HuH-7.5 (cell line): ENCODE measurements at places on chromosomes 2 and 18.
A peak's percentile ranks its signal among the peaks of the same experiment; 100 is the strongest.

DNA sequence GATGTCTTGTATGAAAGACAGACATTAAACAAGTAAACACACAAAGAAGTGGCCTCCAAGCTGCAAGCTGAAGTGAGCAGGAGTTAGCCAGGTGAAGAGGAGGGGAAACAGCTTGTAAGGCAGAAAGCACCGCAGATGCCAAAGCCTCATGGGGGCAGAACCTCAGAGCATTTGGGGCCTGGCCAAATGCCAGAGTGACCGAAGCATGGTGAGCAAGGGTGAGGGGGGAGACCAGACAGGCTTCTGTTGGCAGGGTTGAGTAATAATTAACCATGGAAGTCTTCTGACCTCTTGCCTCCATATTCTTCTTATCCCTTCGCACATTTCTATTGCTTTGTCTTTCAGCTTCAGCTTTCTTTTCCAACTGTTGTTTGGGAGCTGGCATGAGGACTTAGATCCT, 5.6 kb downstream of the QPCT start:
- DNase-seq, result peak; percentile 49

GRCh38 chr2:332592-332991, 44.7 kb upstream of the ALKAL2 start:
- DNase-seq, result no peak

- no peak for DNase-seq
Measured at GRCh38 chr18:76980663-76981395, 151.8 kb downstream of the MBP start.

GRCh38 chr18:74204526-74205152, 56.3 kb downstream of the TIMM21 start:
- no peak for DNase-seq

DNA sequence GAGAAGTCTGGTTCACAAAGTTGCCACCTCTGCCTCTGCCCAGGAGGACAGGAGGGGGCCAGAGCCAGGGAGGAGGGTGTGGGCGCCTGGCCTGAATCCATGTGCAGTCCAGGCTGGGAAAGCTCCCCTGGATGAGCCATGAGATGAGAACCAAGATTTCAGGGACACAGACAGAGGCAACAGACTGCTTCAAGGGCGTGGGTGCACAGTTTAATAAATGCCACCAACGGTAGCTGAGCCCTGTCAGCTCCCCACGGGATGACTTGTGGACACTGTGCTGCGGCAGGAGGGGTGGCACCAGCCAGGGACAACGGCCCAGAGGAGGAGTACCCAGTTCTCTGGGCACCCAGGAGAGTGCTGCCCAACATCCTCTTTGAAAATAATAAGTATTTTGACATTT, 15.2 kb downstream of the CAPG start:
- DNase-seq, result no peak

GRCh38 chr18:3457261-3457724, 7.3 kb downstream of the TGIF1 start:
- no peak for DNase-seq
